Hematopoietic multipotent progenitor cell (in vitro differentiated cells): ENCODE measurements at places on chromosomes 5 and 9.

DNA sequence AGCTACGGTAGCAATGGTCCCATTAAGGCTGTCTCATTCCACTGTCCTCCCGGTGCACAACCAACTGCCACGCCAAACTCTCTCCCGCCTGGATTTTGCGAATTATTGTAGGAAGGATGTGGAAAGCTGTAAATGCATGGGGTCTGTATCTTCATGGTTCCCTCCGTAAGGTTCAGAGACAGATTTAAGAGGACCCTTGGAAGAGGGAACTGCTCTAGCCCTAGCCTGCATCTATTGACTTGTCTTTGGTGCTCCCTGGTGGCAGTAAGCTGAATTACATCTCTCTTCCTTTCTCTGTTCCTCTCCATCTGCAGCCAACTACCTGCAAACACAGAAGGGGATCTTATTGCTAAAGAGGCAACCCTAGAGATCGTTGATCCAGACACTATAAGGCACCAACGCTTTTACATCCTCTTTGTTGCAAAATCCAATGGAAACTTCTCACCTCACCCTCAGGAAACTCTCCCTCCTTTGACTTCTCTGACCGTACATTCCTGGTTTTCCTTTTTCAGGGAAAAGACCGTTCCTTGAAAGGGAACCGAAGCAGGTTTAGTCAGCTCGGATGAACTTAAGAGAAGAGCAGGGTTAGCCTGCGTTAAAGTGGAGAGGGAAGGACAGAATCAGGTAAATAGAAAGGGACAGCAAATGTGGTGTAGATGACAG lies 11.9 kb downstream of the CAPSL start:
- peak; percentile 83 for DNase-seq

GRCh38 chr5:160555971-160556631 lies 134.4 kb downstream of the PTTG1 start:
- DNase-seq = no peak

DNA sequence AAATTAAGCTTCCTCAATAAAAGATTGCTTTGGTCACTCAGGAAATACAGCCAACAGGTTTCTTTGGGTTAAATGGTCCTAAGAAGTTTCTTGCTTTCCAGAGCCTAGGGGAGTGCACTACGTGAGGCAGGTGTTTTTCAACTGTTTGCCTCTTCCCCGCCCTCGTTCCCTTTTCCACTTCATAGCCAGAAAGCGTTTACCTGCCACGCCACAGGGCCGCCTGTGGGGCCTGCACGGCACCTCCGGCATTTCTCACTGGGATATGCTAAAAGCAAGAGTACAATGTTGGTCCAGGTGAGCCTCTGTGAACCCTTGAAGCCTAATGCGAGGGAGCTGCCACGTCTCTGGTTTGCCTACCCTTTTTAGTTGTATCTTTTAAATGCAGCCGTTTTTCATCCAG lies 167.6 kb upstream of the OTULINL start:
- DNase-seq = no peak

DNA sequence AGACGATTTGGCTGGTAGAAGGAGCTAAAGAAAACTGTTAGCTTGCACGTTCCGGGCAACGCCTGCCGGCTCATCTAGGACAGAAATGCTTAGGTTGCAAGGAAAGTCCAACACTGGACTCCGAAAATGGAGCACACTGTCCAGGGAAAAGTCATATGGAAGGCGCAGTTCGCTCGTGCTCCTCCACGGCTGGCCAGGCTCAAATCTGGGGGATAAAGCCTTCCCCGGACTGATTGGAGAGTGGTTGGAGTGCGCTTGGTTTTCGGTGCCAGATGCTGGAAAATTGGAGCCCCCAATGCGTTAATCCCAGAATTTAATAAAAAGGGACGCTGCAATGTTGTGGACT lies 955 bp downstream of the CDH6 start:
- no peak for DNase-seq

GRCh38 chr5:172529896-172530295 lies 75.6 kb upstream of the SH3PXD2B start:
- DNase-seq = no peak

DNA sequence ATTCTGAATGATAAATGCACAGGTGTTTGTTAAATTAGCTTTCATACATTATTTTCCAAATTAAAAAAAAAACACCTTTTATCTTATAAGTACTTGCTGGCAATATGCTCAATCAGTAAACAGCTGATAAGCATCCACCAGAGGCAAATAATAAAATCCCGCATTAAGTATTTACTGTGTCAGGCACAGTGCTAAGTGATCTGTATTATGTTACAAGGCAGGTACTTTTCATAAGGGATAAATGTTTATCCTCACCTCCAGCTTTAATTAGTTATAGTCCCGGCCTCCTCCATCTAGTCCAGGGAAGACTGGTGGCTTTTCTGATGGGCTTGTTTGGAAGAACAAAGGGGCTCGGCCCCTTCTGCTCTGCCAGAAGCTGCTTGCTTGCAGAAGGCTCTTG lies 40.1 kb downstream of the PFDN1 start:
- no peak for DNase-seq

- no peak for DNase-seq
Measured at GRCh38 chr5:78667461-78668103, 19.0 kb upstream of the LHFPL2 start.

DNA sequence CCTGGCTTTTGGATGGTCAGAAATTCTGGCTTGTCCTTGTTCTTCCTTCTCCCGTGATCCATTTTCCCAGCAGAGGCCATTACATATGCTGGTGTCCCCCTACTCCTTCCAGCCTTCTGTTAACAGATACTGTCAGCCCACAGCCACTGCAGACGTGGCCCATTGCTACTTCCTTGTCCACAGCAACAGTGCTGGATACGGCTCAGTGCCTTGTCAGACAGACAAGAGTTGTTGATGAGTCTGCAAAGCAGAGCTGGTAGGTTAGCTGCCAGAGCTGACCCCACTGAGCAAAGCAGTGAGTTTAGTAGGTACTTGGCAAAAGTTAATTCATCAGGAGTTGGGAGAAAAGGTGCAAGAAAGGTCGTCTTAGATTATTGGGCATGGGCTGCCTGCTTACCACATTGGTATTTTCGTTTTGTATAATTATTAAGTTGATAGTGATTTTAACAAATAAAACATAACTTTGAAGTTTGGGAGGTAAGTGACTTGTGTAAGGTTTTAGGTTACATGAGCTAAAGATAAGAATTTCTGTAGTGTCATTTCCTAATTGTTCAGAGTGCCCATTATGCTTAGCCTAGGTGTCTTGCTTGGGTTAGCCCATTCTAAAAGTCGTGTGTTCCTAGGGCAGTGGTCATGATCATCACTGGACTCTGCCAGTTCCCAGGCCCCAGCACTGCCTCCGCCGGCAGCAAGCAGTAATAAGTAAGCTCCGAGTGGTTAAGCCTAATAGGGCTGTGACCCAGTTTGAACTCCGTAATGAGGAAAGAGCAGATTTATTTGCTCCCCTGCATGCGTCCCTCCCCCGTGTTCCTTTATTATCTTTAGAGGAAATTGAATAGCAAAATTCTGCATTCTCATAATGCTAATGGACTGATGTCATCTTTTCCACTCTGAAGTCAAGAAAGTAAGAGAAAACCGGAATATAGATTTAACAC lies 292.0 kb downstream of the FANCC start:
- no peak for DNase-seq

GRCh38 chr5:80069251-80069800 lies 34.2 kb downstream of the THBS4 start:
- DNase-seq = no peak

- DNase-seq = no peak
Measured at GRCh38 chr9:5025416-5025815, 40.3 kb downstream of the JAK2 start.

DNA sequence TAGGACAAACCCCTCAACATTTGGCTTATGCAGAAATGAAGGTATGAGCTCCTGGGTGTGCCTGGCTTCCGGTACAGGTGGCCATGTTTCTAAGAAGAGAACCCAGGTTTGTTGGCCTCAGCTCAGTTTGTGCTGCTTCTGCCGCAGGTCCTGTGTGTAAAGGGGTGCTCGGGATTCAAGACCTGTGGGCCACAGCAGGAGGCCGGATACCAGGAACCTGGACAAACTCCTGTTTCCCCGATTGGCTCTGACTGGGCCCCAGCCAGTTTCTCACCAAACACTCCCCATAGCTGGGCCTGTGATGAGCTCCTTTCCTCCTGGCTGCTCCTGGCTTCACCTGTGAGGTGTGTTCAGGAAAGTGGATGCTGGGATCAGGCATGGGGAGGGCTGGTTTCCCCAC lies 271.2 kb upstream of the IRX2 start:
- no peak for DNase-seq

GRCh38 chr9:131516930-131517329 lies 14.1 kb downstream of the UCK1 start:
- no peak for DNase-seq

GRCh38 chr5:175606409-175606808 lies 51.5 kb upstream of the HRH2 start:
- no peak for DNase-seq

DNA sequence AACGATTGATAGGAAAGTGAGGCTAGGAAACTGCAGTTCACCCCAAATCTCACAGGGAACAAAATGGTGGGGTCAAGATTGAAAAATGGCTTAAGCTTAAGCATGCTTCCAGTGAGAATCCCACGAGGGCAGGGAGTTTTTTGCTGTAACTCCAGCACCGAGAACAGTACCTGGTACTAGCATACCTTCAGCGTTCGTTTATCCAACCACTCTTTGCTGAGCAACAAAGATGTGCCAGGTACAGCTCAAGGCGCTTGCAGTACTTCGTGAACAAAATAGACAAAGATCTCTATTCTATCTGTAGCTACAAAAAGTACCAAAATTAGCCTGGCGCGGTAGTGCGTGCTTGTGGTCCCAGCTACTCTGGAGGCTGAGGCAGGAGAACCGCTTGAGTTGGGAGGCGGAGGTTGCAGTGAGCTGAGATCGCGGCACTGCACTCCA lies 778 bp upstream of the PPP6C start:
- peak; percentile 18 for DNase-seq

DNA sequence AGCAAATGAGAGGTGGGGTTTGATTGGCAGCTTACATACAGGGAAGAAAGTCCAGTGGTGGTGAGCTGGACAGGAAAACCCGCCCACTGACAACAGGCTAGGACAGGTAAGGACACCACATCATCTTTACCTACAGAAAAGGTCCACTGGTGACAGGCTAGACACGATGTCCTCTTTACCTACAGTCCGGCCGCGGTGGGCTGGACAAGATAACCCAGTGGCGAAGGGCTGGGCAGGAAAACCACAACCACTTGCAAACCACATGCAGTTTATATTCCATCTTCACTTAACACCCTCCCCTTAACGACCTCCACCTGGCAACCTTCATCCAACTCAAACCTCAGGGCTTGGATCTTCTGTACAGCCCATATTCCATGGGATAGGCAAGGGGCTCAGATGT lies 5.0 kb upstream of the NIPAL4 start:
- no peak for DNase-seq

- no peak for DNase-seq
Measured at GRCh38 chr9:93945400-93946337, 9.5 kb downstream of the BARX1 start.
